ENCODE measurements at places on chromosomes 4 and X.

- no peak for DNase-seq
Measured at GRCh38 chr4:96593422-96593821, 753.5 kb downstream of the PDHA2 start.

GRCh38 chrX:21657318-21658151 is 595 bp downstream of the KLHL34 start:
- DNase-seq, result peak; percentile 27

DNA sequence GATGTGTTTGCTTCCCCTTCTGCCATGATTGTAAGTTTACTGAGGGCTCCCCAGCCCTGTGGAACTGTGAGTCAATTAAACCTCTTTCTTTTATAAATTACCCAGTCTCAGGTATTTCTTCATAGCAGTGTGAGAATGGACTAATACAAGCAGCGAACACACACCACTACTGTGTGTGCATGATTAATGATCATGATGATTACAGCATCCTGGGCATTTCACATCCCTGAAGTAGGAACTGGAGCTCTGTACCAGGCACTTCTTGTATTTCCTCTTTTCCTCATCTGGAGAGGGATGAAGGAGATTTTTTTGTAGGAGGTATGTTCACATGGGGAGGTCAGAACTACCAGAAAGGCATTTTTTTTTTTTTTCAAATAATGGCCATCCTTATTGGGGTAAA is 60.8 kb downstream of the PPM1K start:
- no peak for DNase-seq

- DNase-seq, result no peak
Measured at GRCh38 chrX:63330681-63331080, 20.5 kb downstream of the SPIN4 start.

- no peak for DNase-seq
Measured at GRCh38 chrX:30892591-30892990, 3.5 kb upstream of the TAB3 start.

DNA sequence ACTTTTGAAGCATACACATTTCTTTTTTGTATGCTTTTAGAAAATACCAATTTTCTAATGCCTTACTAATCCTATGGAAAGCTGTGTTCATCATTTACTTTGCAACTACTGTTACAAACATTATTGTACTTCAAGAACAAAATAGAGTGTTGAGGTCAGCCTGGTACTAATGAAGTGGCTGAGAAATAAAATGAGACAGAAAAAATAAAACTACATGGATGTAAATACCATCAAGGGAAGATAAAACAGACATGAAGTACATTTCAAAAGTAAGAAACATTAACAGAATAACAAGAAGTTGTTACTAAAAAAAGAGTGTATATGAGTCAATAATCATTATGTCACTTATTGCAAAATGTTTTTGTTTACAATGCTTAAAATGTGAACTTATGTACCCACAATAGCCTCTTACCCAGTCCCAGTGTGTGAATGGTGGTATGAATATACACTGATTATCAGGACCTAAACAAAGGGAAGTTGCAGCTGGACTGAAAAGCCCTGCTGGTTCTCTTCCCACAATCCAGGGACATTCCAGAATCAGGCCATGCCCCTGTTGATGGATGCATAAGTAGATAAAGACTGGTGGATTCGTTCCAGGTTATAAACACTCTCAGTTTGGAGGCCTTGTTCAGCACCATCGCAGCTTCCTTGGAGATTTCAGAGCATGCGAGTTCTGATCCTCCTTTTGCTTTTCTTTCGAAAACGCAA is 2.4 kb upstream of the CSN3 start:
- no peak for DNase-seq

GRCh38 chr4:112053825-112054350 is 91.4 kb upstream of the FAM241A start:
- DNase-seq, result no peak

DNA sequence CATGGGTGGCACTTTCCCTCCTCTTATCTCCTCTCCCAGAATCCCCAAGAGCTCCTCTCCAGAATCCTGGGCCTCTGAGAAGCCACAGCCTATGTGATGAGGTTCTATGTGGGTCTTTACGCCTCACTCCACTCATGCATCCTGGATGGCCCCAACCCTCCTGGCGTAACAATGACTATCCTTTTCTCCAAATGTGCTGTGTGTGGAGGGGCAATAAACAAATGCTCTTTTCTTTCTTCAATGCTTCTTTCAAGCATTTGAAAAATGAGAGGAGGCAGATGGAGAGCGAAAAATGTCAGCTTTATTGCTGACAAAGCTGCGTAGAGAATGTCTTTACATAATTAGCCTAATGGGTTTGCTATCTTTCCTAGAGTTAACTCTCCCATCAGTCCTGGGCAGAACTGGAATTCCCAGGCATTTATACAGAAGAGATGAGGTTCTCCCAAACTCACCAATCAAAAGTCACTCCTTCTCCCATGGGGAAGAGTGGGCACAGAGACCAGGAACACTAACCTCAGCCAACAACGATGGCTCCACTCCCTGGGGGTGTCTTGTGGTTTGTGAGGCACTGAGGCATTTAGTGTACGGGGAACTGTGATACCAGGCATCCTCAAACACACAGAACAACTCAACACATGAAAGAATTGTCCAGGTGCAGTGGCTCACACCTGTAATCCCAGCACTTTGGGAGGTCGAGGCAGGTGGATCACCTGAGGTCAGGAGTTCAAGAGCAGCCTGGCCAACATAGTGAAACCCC is 118.9 kb upstream of the SLC34A2 start:
- DNase-seq, result no peak

DNA sequence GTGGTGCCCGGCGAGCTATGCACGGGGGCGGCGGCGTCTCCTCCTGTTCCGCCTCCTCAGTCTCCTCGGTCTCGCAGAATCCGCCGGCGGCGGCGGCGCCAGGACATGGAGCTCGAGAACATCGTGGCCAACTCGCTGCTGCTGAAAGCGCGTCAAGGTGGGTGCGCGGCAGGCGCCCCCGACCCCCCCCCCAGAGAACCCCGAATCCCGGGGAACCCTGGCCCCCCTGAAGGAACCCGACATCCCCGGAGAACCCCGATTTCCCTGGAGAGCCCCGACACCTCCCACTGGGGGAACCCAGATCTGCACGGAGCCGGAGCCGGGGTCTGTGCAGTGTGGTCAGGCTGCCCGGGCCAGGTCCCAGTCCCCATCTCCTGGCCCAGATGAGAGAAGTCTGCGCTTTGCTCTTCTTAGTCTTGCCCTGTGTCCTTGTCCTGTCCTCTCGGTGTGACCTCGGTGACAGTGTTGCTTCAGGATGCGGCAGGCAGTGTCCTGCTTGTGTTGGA is 648 bp downstream of the GRK4 start:
- no peak for DNase-seq

DNA sequence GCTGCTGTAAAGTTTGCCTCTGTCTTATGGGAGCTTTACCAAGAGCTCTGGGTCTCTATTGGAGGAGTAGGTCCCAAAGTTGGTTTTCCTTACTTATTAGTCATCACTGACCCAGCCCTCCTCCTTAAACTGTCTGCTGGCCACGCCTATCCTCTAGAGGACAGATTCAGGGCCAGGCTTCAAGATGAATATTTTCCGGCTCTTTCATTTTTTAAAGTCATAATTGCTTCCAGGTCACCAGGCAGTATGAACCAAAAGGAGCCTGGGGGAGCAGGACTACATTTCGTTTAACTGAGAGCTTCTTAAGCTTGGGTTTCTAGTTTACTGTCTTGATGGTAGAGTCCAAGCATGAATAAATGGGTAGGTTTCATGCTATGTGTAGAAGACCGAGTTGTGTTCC is 13.7 kb downstream of the BCORL1 start:
- no peak for DNase-seq

GRCh38 chr4:111675746-111676145 is 469.5 kb upstream of the FAM241A start:
- DNase-seq, result no peak

Data from activated T-cell treated with anti-CD3 and anti-CD28 coated beads, Interleukin-2, amount 50 U/mL, for 1 hour (primary cell).